ENCODE measurements at places on chromosomes 7 and 10.

DNA sequence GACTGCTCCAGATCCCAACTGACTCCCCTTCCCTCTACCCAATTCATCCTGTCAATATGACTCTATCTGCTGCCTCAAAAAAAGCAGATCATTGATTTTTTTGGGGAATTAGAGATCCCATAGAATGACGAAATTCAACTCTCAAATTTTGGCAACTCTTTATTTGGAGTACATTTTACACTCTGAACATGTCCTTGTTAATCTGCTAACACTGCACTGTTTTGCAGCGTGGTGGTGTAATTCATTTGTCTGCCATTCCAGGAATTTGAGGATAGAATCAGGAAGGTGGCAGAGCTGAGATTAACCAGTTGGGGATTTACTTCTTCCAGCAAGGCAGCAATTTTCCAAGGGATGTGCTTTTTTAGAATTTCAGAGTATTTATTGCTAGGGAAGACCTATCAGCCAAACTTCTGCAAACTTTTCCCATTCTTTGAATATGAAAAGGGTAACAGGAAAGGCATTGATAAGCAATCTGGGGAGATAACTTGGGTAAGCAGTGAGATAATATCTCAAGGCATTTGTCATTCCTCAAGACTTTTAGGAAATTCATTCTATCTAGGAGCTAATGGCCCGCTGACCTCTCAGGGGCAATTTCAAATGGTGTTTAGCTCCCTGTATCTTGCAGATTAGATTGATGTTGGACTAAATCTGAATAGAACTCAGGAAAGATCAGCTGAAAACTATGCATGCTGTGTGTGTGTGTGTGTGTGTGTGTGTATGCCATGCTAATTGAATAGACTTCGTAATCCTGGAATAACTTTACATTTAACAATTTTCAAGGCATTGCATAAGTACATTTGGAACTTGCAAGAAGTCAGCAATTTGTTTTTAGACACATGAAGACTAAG, 9.7 kb downstream of the BAMBI start:
- DNase-seq: no peak

- no peak for DNase-seq
Observed at GRCh38 chr10:271201-271600, 135.9 kb downstream of the ZMYND11 start.

DNA sequence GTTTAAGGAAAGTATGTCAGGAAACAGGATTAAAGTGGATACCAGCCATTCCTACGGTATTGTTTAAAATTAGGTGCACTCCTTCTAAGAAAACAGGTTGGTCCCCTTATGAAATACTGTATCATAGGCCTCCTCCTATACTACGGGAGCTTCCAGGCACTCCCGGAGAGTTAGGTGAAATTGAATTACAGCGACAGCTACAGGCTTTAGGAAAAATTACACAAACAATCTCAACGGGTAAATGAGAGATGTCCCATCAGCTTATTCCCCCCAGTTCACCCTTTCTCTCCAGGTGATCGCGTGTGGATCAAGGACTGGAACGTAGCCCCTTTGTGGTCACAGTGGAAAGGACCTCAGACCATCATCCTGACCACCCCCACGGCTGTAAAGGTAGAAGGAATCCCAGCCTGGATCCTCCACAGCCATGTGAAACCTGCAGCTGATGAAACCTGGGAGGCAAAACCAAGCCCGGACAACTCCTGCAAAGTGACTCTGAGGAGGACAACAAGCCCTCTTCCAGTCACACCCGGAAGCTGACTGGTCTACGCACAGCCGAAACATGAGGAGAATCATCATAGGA, 25.1 kb upstream of the GHITM start:
- no peak for DNase-seq

DNA sequence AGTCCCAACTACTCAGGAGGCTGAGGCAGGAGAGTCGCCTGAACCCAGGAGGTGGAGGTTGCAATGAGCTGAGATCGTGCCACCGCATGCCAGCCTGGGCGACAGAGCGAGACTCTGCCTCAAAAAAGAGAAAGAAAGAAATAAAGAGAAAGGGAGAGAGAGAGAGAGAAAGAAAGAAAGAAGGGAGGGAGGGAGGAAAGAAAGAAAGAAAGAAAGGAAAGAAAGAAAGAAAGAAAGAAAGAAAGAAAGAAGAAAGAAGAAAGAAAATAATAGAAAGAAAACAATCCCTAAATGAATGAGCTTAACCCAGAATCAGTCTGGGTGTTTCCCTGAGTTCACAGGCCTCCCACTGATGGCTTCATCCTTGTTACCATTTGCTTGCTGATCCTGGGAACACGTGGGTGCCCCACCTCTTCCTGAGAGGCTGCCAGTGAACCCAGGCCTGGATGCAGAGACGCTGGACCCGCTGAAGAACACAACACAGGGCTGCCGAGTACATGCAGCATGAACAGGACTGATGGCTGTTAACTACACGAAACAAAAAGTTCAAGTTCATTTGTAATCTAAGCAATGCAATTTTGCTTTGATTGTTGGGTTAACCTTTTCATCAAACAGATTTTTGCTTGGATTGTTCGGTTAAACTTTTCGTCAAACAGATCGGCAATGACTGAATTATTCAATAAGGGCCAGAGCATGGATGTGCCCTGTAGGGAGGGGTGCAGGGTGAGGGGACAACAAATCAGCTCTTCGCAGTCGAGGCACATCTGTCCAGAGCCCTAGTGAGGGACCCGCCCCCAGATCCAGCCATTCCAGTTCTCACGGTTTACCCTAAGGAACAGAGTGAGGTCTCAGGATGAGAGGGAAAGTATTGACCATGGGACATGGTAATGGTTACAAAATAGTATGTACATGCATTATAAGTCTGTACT, 11.5 kb downstream of the NPFFR1 start:
- DNase-seq: no peak

DNA sequence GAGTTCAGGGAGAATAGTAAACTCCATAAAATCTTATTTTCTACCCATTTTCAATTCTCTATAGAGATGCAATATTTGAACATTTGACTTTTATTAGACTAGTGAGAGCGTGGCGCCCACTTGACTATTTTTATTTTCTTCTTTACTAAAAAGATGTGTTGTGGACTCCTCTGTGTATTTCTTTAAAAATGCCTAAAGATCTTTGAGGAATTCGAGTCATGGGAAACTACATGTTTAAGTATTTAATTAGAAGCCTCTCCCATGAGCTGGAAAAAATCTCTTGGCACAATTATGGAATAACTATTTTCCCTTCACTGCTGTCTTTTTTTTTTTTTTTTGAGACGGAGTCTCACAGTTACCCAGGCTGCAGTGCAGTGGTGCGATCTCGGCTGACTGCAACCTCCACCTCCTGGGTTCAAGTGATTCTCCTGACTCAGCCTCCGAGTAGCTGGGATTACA, 124.2 kb downstream of the ARHGAP12 start:
- no peak for DNase-seq

DNA sequence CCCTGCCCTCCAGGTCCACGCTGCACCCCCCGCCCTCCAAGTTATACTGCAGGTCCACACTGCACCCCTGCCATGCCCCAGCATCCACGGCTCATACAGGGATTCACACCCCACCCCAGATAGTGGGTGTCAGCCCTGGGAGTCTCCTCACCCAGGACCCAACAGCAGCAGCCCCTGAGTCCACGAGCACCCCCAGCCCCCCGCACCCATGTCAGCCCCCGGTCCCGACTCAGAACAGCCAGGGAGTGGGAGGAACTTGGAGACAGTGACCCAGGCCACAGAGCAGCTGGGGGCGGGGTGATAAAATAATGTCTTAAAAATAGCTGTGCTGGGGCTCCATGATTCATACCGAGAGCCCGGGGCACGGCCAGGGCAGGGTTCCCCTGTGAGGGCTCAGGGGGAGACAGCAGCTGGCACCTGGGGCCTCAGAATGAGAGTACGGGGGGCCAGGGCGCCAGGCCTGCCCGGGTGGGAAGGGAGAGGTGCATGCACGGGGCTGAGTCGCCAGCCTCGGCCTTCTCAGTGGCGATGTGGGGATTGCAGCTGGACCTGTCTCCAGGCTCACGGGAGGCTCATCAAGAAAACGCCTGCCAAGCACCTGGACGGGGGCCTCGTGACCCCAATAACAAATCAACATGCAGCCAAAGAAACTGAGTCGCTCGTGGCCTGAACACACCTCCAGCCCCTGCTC, 29.8 kb downstream of the ADAP1 start:
- peak; percentile 83 for DNase-seq

DNA sequence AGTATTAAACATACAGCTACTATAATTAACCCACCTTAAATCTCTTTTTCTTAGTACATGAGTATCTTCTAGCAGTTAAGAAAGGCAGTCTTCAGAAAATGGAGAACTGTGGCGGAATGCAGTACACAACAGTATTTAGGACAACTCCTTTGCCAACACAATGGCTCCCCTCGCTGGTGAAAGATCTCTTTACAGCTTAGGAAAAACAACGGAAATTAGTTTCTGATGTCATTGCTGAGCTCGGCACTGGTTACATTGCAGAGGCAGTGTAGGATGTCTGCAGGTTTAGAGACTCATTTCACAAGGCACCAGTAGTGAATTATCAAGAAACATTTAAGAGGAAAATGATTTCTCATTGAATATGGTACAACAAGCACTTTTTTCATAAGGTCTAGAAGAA, 43.4 kb downstream of the GLRX3 start:
- no peak for DNase-seq

GRCh38 chr7:66376264-66376945, 171.3 kb downstream of the TPST1 start:
- no peak for DNase-seq

GRCh38 chr7:9691286-9691685, 1257.9 kb downstream of the NXPH1 start:
- DNase-seq: no peak

DNA sequence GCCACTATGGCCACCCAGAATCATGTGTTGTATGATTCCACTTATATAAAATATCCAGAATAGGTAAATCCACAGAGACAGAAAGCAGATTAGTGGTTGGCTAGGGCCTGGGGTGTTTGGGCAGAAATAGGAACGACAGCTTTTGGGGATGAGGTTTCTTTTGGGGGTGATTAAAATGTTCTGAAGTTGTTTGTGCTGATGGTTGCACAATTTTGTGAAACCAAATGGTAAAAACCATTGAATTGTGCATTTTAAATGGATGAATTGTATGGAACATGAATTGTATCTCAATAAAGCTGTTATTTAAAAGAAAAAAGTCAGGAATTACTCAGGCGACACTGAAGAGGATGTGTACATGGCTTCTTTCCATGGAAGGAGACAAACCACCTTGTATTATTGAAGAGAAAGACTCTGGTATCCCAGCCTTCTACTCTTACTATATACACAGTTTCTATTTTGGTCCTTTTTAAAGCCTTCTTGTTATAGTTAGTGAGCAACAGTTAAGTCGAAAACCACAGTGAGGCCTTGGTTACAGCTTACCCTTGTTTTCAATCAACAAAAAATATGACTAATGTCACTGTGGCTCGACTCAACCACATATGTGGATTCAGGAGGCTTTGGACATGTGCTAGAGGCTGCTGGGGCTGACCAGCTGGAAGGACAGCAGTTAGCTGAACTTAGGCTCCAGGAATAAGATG, 57.1 kb upstream of the KMT2E start:
- DNase-seq: no peak

- DNase-seq: no peak
Observed at GRCh38 chr10:75619635-75620034, 188.2 kb downstream of the LRMDA start.

GRCh38 chr7:128081351-128081750, 50.1 kb upstream of the LRRC4 start:
- DNase-seq: no peak

DNA sequence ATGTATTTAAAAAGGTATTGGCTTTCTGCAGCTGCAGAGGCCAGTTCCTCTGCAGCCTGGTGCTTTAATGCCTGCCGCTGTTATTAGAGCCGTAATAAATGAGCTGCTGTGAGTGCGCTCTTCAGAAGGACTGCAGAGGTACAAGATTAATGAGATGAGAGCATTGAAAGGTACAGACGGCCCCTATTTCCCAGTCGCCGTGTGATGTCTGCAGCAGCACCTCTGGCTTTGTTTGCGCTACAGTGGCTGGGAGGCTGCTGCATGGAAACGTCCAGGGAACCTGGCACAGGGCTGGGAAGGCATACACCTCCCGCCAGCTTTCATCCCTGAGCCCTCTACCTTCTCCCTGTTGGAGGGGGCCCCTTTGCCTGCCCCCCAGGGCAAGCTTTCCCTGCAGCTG, 383.8 kb upstream of the ZMIZ1 start:
- no peak for DNase-seq

DNA sequence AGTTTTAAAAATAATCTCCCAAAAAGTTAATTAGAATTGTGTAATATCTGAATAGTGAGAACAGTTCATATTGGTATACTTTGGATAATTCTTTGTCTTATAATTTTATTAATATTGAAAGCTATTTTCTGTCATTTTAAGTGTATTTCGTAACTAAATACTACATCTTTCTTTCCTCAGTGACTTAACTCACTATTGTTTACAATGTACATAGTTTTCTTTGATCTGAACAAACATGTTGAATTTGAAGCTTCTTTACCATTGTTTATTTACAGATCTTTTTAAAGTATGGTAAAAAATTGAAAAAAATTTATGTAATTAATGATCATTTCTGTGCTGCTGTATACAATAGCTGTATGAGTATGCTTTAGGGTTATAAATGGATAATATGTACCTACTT, 5.1 kb downstream of the PDCD4 start:
- no peak for DNase-seq

DNA sequence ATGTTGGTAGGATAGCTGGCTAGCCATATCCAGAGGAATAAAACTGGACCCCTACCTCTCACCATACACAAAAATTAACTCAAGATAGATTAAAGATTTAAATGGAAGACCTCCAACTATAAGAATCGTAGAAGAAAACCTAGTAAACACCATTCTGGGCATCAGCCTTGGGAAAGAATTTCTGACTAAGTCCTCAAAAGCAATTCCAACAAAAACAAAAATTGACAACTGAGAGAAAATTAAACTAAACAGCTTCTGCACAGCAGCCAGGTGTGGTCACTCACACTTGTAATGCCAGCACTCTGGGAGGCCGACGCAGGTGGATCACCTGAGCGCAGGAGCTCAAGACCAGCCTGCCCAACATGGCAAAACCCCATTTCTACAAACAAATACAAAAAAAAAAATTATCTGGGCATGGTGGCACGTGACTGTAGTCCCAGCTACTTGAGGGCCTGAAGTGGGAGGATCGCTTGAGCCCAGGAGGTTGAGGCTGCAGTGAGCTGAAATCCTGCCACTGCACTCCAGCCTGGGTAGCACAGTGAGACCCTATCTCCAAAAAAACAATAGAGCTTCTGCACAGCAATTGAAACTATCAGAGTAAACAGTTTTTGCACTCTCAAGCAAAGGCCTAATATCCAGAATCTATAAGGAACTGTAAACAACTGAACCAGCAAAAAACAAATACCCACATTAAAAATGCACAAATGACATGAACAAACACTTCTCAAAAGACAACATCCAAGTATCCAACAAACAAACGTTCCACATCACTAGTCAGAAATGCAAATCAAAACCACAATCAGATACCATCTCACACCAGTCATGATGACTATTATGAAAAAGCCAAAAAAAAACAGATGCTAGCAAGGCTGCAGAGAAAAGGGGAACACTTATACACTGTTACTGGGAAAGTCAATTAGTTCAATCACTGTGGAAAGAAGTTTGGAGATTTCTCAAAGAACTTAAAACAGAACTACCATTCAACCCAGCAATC, 4.8 kb downstream of the CRPPA start:
- no peak for DNase-seq
